ENCODE measurements at places on chromosomes 5 and 9.
A peak's percentile ranks its signal among the peaks of the same experiment; 100 is the strongest.

DNA sequence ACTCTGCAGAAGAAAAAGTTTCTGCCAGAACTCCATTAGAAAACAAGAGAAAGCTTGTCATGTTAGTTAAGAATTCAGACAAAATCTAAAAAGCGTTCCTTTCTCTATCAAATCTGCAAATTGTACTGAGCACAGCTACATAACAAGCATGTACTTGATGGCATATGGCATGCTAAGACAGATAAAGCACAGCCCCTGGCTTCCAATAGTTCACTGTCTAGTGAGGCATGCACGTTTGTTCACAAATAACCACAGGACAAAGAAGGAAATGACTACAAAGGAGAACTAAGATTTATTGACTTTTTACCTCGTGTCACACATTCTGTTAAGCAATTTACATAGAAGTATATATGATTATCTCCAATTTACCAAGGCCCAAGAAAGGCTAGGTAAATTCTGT lies 518.2 kb upstream of the TLE4 start:
- no peak for DNase-seq

GRCh38 chr9:19913151-19913550 lies 124.3 kb upstream of the SLC24A2 start:
- no peak for DNase-seq

GRCh38 chr5:122965111-122965510 lies 71.4 kb downstream of the PPIC start:
- DNase-seq = no peak

- DNase-seq = no peak
Observed at GRCh38 chr5:56160723-56161438, 72.2 kb downstream of the ANKRD55 start.

- DNase-seq = no peak
Observed at GRCh38 chr9:27371382-27371781, 74.4 kb upstream of the EQTN start.

DNA sequence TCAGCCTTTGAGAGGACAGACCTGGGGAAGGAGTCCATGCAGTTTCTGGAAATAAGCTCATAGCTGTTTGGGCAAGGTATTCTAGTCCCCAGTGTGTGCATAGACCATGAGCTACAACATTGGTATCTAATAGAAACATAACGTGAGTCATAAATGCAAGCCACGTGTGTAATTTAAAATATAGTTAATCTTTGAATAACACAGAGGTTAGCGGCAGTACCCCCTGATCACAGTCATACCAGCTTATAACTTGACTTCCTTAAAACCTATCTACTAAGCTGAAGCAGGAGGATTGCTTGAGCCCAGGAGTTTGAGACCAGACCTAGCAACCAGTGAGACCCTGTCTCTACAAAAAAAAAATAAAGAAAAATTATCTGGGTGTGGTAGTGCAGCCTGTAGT lies 46.4 kb upstream of the CPEB4 start:
- no peak for DNase-seq

GRCh38 chr9:135369412-135369990 lies 110.1 kb upstream of the PPP1R26 start:
- no peak for DNase-seq

DNA sequence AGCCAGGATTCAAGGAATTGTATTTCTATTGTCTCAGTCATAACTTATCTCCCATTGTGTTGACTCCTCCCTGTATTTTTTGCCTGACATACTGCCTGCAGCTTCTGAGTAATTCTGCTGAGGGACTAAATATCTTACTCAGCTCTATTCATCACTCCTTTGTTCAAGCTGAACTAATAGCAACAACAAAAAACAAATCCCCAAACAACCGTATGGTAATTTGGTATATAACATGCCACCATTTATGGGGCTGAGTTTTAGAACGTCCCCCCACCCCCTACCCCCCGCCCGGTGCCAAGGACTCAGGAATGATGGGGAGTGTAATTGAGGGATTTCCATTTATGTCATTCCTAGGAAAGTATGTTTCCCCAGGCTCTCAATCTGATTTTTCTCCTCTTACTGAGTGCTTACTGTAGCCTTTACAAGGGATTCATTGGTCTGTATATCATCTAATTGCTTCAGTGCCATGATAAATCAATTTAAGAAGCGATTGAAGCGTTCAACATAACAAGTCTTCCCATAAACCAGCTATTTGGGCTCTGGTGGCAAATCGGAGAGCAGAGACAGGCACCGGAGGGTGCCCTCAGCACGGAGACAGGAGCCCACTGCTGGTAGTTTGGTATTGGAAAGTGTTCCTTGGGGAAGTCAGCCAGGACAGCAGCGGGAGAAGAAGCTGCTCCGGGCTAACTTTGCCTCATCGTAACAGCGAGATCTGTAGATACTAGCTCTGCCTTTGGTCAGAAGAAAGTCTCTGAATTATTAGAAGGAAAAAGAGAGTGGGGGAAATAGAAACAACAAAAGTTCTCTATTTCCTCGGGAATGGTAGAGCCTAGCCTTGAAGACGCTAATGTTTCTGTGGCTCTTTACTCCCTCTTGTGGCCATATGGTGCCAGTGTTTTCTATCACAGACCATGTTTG lies 40.7 kb upstream of the HSD17B4 start:
- peak; percentile 90 for DNase-seq

- no peak for DNase-seq
Observed at GRCh38 chr9:137721479-137721878, 102.7 kb downstream of the EHMT1 start.

GRCh38 chr5:92990771-92991170 lies 590.2 kb downstream of the NR2F1-AS1 start:
- DNase-seq = no peak

DNA sequence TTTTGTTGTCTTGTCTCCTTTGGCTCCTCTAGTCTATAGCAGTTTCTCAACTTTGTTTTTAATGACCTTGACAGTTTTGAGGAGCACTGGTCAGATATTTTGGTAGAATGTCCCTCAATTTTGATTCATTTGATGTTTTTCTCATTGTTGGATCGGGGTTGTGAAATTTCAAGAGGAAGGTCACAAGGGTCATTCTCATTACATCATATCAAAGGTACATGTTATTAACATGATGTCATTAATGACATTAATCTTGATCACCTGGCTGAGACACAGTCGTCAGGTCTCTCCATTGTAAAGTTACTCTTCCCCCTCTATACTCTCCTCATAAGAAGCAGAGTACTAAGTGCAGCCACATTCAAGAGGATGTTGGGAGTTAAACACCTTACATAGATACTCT lies 7.2 kb downstream of the ISOC1 start:
- DNase-seq = no peak

DNA sequence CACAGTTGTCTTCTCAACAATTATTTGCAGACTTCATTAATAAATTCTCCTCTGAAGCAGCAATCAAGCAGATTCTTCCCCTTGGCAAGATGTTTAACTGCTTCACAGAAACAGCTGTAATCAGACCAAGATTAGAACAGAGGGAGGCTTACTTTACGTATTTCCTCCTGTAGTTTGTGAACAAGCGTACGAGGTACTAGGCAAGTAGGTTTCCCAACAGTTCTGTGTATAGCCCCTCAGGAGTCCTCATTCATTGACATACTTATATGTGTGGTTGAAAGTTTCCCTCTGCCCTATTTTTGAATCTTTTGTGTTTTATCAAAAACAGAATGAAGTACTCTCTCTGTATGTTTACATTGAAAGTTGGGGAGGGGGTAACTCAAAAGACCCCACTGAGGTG lies 128.0 kb downstream of the SPATA31D1 start:
- no peak for DNase-seq

- peak; percentile 52 for DNase-seq
Observed at GRCh38 chr9:34651321-34651720, 664 bp upstream of the IL11RA start.

DNA sequence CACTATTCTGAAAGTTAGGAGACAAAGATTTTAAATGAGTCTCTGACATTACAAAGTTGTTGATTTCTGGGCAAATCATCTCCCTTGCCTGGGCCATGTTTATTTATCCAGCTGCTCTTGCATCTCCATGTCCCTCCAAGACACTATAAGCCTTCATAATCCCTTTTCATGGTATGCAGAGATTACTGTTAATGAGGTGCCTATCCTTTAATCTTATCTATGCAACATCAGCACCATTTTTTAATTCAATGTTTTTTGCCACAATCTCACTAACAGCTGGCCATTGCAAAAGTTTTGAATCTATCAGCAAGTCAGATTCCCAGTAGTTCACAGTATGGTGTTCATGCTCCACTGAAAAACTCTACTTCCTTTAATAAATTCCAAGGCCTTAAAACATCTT lies 108.5 kb upstream of the PTPRD start:
- DNase-seq = no peak

DNA sequence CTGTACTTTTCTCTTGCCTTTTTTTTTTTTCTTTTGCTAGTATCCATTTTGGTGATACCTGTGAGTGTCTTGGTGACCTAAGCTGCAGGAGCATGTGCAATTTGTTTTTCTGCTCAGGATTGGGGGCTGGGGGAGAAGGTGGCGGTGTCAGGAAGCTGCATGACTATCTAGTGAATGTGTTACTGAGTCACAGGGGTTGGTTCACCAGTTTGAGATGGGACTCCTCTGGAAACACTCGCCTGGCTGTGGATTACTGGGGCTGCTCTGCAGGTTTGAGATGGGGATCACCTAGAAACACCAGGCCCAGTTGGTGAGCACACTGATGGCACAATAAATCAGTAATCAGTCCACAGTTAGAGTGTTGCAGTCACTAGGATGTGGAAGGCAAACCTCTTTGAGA lies 447.9 kb downstream of the SPATA31D1 start:
- DNase-seq = no peak

- no peak for DNase-seq
Observed at GRCh38 chr5:5782402-5782801, 359.9 kb downstream of the ICE1 start.

DNA sequence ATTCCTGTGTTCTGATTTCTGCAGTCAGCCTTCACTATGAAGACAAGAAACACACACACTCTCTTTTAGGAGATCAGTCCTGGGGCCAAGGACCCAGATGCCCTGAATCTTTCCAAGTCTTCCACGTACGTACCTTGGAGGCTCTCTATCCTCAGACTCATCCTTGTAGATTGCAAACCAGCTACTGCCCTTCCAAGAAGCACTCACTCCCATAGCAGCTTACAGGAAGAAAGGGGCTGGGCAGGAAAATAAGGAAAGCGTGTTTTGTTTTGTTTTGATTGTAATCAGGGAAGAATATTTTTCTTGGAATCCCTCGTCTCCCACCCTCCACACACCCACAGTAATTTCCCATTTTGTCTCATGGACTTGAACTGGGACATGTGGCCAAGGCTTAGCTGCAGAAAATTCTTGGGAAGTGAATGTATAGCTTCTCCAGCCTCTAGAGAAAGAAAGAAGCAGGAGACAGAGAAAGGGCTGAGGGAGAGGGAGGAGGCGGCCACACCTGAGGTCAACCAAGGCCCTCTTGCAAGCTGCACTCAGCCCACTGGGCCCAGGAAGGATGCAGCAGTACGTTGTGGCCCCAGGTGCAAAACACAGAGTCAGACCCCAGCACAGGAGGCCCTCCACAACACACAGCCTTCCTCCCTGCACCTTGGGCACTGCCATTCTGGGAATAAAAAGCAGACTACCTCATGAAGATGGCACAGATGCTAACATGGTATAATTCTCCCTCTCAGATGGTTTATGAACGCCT lies 29.9 kb downstream of the IRX2 start:
- no peak for DNase-seq

Measured in choroid plexus epithelial cell (primary cell).